Muscle of arm (tissue), 14 donors: ENCODE measurements at places on chromosomes 12 and 14. TPM values are rescaled to one million over a fixed set of nuclear protein-coding genes. Genes with fewer than 3 reads are reported as not detected.

GPR162 gene
- polyA plus RNA-seq = 16.5 TPM

TAS2R9 gene
- polyA plus RNA-seq = not detected

PRIMA1 gene
- 2.2 TPM for polyA plus RNA-seq

ACOT4 gene
- 0.16 TPM for polyA plus RNA-seq

RPL10L gene
- polyA plus RNA-seq = not detected

INHBC gene
- 0.33 TPM for polyA plus RNA-seq

HNRNPC gene
- polyA plus RNA-seq = 385 TPM

KRT6B gene
- polyA plus RNA-seq = not detected

CEBPE gene
- polyA plus RNA-seq = 0.14 TPM

LDHB gene
- 742 TPM for polyA plus RNA-seq

CLEC2A gene
- not detected for polyA plus RNA-seq

SYCP3 gene
- polyA plus RNA-seq = 0.29 TPM

CTSG gene
- 0.62 TPM for polyA plus RNA-seq

LUM gene
- polyA plus RNA-seq = 476 TPM

CBLN3 gene
- 2.3 TPM for polyA plus RNA-seq

ISM2 gene
- 0.08 TPM for polyA plus RNA-seq
